ENCODE measurements at places on chromosomes 11 and 22. TPM values are rescaled to one million over a fixed set of nuclear protein-coding genes. Genes with fewer than 3 reads are reported as not detected.

KRTAP5-1 gene
- total RNA-seq, result not detected

GRCh38 chr11:15837901-15838489, 518.4 kb downstream of the SOX6 start:
- no peak for DNase-seq

DNA sequence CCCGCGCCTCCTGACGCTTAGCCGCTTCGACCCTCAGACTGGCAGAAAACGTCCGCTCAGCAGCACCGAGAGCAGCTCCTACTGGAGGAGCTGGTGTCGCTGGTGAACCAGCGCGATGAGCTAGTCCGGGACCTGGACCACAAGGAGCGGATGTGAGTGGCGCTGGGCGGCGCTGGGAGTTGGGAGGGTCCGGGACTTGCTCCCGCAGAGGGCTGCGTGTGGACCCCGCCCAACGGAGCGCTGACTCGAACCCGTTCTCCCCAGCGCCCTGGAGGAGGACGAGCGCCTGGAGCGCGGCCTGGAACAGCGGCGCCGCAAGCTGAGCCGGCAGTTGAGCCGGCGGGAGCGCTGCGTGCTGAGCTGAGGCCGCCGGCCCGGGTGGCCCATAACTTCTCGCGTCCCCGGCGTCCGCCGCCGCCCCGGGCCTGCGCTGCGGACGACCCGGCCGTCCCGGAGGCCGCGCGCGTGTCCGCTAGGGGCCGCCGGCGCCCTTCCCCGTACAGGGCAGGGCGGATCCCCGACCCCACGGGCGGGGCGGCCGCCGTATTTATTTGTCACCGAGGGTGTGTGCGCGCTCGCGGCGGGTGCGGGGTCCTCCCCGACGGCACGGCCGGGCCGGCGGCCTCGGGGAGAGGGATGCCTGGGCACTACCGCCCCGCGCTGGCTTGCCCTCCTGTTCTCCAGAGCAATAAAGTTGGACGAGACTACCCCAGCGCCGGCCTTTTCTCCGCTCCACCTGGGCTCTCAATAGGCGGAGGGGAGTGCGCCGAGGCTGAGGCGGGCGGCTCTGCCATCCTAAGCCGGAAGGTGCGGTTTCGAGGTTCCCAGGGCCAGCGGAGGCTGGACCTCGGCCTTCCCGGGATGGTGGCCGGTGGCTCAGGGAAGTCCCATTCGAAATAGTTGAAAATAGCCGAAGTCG, 3.4 kb downstream of the KCNK7 start:
- DNase-seq, result no peak

- no peak for DNase-seq
Measured at GRCh38 chr11:129696309-129696989, 119.2 kb upstream of the TMEM45B start.

DNA sequence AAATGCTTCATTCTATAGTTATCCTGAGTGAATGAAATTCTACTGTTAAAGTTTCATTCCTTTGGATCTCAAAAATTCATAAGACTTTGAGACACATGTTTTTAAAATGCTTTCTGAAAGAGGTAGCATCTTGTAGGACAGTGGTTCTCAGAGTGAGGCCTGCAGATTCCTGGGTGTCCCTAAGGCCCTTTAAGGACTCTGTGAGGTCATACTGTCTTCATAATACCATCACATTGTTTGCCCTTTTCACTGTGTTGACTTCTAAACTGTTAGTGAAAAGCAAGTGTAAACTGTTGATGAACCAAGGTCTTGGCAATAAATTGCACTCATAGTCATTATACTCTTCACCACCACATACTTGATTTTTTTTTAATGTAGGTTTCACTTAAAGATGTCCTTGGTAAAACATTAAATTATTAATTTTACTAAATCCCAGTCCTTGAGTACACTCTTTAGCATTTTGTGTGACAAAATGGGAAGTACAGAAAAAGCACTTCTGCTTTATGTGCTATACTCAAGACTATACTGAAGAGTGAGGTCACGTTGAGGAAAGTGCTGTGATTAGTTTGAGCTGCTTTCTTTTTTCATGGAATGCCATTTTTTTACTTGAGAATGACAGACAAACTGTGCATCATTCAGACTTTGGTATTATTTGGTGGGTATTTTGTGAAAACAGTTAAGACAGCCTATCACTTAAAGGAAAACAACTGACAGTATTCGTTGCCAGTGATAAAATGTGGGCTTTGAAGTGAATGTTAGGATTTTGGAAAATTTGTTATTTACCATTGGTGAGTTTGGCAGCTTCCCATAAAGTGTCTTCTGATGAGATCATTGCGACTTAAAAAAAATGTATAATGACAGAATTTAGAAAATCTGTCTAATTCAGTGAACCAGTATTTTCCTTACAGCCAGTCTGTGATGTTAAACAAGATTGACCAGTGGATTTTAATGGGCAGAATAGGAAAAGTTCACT, 61.1 kb downstream of the SPECC1L start:
- DNase-seq, result no peak

OOSP4B gene
- total RNA-seq, result not detected

PITPNB gene
- 105 TPM for total RNA-seq

ZC3H7B gene
- 19.4 TPM for total RNA-seq

- DNase-seq, result no peak
Measured at GRCh38 chr11:6943131-6943530, 16.9 kb downstream of the ZNF215 start.

- no peak for DNase-seq
Measured at GRCh38 chr11:104668797-104669463, 229.3 kb downstream of the CASP12 start.

GRCh38 chr22:29203488-29204454, 1.9 kb upstream of the EMID1 start:
- DNase-seq, result no peak

- DNase-seq, result no peak
Measured at GRCh38 chr11:130414107-130415080, 14.0 kb downstream of the ADAMTS8 start.

Data from activated naive CD4-positive, alpha-beta T cell treated with anti-CD3 and anti-CD28 coated beads, Interleukin-2, amount 50 U/mL, for 72 hours (primary cell).